HT1080 (cell line): ENCODE measurements at places on chromosomes 16 and 17. TPM values are rescaled to one million over a fixed set of nuclear protein-coding genes. Genes with fewer than 3 reads are reported as not detected.
A peak's percentile ranks its signal among the peaks of the same experiment; 100 is the strongest.

DNA sequence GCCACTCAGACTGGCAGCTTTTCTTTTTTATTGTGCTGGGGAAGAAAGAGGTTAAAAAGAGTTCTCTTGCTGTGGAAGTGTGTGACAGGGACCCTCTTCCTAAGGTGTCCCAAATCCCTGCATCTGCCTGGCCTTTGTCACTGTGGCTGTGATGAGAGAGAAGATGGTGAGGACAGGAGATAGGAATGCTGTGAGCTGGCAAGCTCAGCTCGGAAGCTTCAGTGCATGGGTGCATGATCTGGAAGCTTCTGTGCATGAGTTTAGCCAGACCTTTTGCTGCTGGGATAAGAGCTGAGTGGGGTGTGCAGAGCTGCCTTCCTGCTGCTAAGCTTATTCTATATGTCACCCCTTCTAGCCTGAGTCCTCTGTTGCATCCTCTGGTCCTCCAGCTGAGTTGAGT is 103.3 kb upstream of the CACNG3 start:
- DNase-seq: no peak

DNA sequence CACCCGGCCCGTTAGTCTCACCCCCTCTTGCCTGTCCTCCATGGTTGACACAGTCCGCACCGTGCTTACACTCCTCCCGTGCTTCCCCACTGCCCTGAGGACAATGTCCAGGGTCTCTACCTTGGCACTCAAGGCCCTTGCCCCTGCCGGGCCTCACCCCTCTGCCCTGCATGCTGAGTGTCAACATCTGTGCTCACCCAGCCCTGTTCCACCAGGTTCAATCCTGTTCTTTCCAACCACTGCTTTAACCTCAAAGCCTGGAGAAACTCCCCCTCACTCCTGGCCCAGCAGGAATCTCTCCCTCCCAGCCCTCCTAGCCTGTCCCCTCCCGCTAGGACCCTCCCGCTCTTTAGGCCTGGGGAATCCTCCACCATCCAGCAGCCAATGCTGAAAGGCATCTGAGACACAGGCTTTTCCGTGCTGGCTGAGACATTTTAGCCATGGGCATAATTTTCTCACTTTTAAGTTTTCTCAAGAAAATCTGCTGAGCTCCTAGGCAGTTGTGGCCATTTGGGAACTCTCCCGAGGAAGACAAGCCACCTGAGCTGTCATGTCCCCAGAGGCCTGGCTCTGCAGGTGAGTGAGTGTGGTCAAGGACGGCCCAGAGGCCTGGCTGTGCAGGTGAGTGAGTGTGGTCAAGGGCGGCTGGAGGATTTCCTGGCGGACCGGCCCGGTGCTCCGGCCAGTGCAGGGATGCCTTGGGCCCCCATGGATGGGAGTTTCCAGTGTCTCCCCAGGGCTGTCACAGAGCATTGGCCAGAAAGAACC is 10.8 kb upstream of the P2RX1 start:
- no peak for DNase-seq

- DNase-seq: no peak
Measured at GRCh38 chr16:85190572-85190971, 78.3 kb upstream of the CIBAR2 start.

DNA sequence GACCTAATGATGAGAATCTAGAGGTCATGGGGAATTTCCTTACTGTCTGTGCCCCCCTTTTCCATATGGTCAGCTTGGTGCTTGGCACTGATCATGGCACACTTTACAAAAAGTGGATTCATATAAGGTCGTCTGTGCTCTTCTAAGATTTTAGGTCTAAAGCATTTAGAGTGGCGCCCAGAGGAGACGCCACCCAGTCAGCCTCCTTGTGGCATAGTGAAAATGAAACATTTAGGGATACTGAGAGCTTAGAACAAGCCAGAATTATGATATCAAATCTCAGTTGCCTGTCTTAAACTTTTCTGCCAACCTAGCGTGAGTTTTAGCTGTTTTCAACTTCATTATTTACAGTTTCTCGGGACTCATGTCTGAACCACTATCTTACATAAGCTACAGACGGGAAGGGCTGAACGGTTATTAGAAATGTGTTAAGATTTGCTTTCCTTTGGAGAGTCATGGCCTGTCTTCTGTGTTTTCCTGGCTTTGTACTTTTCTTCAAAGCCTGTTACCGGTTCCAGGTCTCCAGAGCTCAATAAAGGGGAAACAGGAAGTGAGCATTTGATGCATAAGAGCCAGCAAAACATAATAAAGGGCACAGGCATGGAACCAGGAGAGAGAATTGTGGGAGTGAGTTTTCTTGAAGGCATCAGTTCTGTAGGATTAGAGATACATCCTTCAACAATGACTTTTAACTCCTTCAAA is 13.7 kb downstream of the ZNRF1 start:
- DNase-seq: no peak

DNA sequence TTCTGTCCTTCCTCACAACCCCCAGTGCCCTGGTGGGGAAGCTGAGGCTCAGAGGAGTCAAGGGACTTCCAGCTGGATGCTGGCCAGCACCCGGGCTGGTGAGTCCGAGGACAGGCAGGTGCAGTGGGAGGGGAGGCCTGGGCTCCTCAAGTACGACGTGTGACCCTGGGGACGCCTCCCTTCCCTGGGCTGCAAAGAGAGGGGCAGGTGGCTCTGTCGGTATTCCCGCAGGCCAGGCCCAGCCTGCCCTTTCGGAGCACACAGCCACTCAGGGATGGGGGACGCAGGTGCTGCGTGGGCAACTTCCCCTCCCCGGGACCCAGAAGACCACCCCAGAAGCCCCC is 33.1 kb upstream of the PVALEF start:
- DNase-seq: no peak

DNA sequence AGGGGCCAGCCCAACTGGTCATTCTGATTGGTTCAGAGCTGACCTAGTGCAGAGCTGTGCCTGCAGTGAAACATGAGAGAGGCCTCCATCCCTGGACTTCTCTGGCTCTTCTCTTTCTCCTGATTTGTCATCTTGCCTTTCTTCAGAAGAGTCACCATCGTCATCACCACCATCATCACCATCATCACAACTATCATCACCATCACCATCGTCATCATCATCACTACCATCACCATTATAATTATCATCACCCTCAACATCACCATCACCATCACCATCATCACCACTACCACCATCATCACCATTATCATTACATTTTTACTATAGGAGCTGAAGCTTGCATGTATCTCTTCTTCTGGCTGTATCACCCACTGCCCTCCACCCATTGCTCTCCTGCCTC is 94.5 kb upstream of the FAM20A start:
- DNase-seq: no peak

- no peak for DNase-seq
Measured at GRCh38 chr16:6603780-6604325, 728.8 kb upstream of the RBFOX1 start.

DNA sequence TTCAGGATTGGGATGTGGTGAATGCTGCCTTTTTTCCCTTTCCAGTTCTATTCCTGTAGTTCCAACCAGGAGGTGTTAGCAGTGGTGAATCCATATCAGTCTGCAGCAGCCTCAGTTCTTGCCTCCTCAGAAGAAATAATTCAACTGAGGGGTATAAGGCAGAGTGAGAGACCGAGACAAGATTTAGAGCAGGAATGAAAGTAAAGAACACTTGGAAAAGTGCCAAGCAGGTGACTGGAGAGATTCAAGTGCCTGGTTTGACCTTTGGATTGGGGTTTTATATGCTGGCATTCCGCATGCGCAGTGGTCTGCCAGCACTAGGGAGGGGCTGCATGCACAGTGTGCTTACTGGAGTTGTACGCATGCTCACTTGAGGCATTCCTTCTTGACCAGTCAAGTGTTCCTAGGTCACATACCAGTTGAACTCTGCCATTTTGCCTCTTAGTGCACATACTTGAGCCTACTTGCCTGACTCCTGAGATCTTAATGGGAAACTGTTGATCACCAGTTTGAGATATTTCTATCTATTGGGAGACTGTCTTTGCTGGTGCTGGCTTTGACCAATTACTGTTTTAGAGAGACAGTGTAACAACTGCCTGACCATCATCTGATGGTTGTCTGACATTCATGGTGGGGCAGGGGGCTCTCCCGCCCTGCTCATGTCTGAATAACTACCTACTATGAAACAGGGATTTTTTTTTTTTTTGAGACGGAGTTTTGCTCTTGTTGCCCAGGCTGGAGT is 680 bp upstream of the CCL15 start:
- DNase-seq: no peak

- peak; percentile 92 for DNase-seq
Measured at GRCh38 chr17:29007860-29008455, 2.1 kb upstream of the SEZ6 start.

DNA sequence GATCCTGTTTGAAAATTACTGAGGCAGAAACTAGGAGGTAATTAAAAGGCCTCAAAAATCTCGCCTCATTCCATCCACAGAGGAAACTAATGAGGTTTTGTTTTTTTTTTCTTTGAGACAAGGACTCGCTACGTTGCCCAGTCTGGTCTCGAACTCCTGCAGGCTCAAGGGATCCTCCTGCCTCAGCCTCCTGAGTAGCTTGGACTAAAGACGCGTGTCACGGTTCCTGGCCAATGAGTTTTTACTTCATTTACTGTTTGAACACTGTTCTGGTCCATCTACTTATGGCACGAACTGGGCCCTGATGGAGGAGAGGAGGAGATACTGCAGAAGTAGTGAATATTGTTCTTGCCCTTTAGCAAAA is 600 bp upstream of the BLTP2 start:
- DNase-seq: no peak

DNA sequence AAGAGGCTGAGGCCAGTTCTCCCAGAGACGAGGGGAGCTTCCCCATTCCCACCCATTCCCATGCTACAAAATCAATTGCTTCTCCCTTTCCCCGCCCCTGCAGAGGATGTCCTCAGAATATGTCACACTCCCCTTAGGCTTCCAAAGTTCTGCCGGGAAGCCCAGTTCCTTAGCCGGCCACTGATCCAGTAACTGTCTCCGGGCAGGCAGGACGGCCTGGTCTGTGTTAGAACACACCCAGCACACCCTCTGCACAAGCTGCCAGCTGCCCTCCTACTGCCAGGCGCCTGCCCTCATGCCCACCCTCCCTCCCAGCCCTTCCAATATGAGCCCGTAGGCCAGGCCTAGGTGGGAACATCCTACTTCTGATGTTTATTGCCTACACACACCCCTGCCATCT is 31.1 kb downstream of the SGSM2 start:
- no peak for DNase-seq

- DNase-seq: peak; percentile 60
Measured at GRCh38 chr17:57747221-57748017, 2.3 kb upstream of the CCDC182 start.

- DNase-seq: peak; percentile 47
Measured at GRCh38 chr17:1239210-1239609, 31.0 kb upstream of the BHLHA9 start.

DNA sequence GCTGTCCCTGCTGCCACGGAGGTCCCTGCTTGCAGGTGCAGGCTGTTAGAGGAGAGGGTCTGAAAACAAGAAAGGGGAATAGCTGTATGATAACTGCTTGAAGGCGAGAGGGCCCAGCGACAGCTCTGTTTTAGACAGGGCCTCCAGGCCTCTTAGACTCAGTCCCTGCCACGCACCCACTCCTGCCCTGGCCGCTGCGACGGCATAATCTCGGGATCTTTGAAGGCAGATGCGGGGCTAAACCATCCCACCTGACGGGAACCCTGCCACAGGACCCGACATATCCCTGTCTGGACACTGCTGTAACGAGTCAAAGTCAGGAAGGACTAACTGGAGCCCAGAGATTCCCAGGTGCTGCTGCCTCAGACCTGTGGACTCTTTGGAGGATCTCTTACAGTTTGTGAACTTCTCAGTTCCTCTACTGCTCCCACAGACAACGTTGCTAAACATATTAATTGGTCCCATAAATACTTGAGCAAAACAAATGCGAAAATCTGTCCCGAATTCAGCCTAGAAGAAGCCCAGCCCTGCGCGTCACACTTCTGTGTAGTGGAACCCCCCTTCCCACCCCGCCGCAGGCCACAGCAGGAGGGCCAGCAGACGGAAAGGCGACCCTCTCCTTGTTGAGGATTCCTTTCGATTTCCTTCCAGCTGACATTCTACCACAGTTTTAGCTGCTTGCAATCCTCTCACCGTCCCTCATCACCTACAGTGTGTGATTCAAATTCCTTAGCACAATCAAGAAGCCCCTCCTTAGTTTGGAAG is 998 bp upstream of the TMEM11 start:
- no peak for DNase-seq

DNA sequence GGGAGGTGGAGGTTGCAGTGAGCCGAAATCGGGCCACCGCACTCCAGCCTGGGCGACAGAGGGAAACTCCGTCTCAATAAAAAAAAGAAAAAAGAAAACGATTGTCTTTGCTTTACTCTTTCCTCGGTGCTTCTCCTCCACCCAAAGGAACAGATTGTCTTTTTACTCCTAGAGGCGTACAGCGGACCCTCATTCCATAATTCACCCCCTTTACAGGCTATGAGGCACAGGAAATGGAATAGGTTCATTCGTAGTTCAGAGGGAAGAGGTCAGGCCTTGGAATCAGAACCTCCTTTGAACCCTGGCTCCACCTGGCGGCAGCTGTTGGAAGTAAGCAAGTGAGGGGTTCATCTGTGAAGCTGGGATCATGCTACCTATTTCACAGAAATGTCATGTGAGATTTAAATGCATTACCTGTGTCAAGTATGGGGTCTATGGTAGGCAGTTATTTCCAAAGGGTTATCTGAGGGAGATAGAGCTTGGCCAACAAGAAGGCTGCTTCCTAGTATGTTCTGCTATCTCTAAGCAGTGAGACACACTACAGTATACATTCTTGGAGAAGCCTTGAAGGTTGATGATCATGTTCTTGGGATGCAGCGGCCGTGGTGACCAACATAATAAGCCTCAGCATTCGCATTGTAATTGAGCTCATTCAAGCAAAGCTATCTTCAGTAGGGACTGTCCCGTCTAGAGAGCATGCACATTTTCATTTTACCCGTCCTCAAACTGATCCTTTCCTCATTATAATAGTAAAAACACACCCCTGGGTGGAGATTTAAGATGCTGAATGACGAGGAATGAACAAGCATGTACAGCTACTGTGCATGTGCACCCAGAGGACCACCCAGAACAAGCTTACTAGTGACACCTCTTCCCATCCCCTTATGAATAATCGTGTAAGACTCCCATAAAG is 18.7 kb upstream of the ZNF689 start:
- DNase-seq: peak; percentile 65

DNA sequence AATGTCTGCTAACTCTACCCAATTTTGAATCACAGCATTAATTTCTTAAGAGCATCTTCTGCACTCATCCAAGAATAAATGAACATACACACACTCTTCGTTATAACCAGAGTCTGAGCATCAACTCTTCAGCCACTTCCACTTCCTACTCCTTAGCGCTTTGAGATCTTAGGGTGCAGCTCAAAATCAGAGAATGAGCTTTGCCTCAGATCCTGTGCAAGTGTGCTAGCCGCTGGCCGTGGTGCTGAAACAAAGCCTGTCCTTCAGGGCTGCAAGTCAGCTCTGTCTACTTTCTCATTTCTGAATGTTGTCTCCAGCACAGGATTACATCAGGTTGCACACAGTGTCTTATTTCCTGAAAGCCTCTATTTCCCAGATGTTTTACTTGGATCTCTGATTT is 165.4 kb downstream of the AIPL1 start:
- DNase-seq: no peak

TMEM219 gene
- 38.0 and 39.0 TPM in 2 replicates for total RNA-seq

PRSS33 gene
- total RNA-seq: not detected in 2 replicates

TAC4 gene
- total RNA-seq: 0.20 TPM in 1 of 2 replicates, not detected in the other

LUC7L gene
- 69.2 and 73.3 TPM in 2 replicates for total RNA-seq

NPIPA5 gene
- total RNA-seq: 1.5 and 3.0 TPM in 2 replicates

CNTNAP1 gene
- total RNA-seq: 8.6 and 9.9 TPM in 2 replicates

HSD17B2 gene
- total RNA-seq: 2.2 and 4.4 TPM in 2 replicates
